ENCODE measurements at places on chromosomes 4 and X.

DNA sequence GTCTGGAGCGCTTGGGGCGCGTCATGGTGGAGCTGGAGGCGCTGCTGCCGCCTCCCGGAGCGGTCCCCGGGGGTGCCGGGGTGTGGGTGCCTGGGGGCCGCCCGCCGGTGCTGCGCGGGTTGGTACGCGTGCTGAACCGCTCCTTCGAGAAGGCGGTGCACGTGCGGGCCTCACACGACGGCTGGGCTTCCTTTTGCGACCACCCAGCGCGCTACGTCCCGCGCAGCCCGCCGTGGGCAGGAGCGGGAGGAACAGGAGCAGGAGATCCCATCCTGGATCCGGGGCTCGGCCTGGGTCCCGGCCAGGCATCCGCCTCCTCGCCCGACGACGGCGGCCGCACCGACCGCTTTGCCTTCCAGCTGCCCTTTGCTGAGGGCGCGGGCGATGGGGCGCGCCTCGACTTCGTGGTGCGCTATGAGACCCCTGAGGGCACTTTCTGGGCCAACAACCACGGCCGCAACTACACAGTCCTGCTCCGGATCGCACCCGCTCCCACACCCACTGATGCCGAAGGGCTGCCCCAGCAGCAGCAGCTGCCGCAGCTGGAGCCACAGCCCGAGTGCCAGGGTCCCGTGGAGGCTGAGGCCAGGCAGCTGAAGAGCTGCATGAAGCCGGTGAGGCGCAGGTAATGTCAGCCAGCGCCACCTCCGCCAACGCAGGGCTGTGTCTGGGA lies 792 bp downstream of the PPP1R3F start:
- no peak for DNase-seq

GRCh38 chrX:43962636-43963035 lies 10.6 kb downstream of the NDP start:
- no peak for DNase-seq

- no peak for DNase-seq
These were observed 349.4 kb downstream of the ARHGAP24 start for GRCh38 chr4:85824166-85824945.

GRCh38 chrX:154010330-154011087 lies 9.2 kb downstream of the IRAK1 start:
- DNase-seq: no peak

GRCh38 chr4:74621616-74622015 lies 172.7 kb downstream of the BTC start:
- no peak for DNase-seq

DNA sequence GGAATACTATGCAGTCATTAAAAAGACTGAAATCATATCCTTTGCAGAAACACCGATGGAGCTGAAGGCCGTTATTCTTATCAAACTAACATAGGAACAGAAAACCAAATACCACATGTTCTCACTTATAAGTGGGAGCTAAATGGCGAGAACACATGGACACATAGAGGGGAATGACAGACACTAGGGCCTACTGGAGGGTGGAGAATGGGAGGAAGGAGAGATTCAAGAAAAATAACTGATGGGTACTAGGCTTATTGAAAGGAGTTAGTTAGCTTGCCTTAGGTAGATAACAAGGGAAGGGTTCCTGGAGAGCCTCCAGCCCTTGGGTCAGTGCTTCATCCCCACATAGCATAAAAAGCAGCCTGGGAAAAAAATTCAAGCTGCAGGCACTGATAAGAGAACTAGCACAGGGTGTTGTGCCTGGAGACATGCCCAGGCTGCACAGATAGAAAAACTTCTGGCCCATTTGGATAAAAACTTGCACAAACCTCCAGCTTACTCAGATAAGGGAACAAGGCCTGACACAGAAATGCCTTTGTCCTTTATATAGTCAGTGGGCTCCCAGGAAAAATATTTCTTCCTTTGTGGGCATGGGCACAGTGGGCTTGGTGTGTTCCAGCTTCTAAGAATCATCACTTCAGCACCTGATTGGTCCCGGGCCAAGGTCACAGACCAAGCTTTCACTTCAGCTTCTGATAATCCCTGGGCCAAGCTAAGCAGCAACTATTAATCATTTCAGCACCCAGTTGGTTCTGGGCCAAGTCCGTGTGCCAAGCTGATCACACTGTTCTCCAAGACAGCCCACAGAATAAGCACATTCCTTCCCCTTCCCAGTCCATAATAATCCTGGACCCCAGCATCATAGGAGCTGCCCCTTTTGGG lies 23.1 kb upstream of the PWWP3B start:
- no peak for DNase-seq

GRCh38 chr4:7237873-7238272 lies 45.5 kb downstream of the SORCS2 start:
- DNase-seq: no peak

DNA sequence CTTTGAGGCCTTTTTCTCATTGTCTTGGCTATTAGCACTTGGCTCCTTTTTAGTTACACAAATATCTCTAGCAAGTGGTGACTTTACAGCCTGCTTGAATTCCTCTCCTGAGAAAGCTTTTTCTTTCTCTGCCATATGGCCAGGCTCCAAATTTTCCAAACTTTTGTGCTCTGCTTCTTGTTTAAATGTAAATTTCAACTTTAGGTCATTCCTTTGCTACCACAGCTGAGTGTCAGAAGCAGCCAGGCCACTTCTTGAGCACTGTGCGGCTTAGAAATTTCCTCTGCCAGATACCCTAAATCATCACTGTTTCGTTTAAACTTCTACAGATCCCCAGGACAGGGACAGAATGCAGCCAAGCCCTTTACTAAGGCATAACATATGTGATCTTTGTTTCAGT lies 222.4 kb downstream of the FBXO8 start:
- DNase-seq: no peak

- no peak for DNase-seq
These were observed 5.5 kb upstream of the HAUS3 start for GRCh38 chr4:2247128-2248043.

DNA sequence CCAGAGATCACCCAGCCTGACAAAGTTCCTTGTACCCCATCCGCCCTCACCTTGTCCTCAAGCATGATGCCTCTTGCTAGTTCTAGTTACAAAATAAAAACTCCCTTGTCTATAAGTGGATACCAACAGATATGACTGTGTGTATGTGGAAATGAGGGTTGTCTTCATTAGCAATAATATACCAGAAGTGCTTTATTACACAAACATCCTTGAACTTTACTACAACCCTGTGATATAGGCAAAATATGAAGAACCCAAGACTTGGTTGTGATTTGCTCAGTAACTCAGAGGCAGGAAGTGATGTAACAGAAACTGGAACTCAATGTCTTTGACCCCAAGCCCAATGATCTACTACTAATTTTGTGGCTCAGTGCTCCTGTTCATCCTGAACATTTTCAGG lies 97.6 kb downstream of the AKAP4 start:
- no peak for DNase-seq

DNA sequence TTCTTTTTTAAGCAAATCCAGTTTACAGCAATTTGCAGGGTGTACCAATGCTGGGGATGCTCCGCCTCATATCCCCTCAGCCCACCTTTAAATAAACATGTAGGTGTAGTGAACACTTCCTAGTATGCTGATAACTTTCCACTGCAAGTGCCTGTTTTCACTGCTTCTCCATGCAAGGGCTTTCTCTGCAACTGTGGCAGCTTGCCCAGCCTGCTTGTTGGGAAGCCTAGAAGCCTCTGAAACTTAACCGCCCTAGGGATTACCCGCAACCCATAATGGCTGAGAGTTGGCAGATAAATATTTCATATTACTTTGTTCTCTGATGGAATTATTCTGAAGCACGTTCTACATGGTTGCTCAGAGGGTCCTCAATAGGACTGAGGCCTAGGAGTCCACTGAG lies 253.7 kb upstream of the DDX53 start:
- DNase-seq: no peak

- no peak for DNase-seq
These were observed 1523.7 kb downstream of the ARAP2 start for GRCh38 chr4:34720571-34720970.

GRCh38 chr4:129614611-129615010 lies 518.7 kb downstream of the C4orf33 start:
- DNase-seq: no peak

GRCh38 chrX:100642290-100642689 lies 1.7 kb upstream of the SRPX2 start:
- DNase-seq: no peak

DNA sequence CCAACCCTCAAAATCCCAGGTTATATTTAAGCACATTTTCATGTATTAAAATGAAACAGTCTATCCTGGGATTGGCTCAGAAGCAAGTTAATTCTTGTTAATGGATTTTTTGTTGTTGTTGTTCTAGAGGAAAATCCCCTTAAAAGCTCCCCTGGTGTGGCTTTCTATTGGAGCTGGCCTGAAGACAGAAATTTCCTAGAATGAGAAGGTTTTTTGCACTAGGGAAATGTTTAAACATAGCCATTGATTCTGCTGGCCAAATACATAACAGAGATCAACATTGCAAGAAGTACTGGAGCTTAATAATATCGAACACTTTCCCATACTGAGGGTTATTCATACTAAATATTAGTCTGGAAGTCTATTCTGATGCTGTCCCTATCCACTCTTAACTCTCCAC lies 148.8 kb upstream of the PCDH18 start:
- DNase-seq: no peak

DNA sequence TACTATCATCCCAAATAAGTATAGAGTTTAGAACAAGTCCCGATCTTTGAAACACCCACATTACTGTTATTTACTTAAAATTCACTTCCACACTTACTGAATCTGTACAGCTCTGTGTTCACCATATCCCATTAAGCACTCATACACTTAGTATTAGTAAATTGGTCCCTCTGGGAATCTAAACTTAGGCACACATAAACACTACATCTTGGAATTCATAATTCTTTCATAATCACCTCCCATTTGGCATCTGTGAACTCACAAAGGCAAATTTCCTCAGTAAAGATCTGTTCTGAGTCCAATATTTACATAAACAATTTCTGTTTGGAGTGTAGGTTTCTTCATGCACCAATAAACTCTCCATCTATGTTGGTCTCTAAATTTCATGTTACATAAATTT lies 52.6 kb upstream of the PPARGC1A start:
- no peak for DNase-seq

DNA sequence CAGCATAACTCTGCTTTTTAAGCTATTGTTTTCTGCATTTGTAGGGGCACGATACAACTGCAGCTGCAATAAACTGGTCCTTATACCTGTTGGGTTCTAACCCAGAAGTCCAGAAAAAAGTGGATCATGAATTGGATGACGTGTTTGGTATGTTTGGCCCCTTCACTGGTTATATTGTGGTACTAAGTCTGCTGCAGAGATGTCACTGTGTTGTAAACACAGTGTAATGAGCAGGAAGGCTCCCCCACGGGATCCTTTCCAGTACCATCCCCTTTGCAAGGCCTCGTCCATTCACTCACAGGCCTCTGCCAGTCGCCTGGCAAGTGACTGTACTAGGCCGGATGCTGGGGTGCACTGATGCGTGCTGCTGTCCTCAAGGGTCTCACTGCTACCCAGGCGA lies 13.8 kb downstream of the CYP4V2 start:
- DNase-seq: no peak

GRCh38 chrX:127025013-127025412 lies 205.5 kb downstream of the PRR32 start:
- DNase-seq: no peak

DNA sequence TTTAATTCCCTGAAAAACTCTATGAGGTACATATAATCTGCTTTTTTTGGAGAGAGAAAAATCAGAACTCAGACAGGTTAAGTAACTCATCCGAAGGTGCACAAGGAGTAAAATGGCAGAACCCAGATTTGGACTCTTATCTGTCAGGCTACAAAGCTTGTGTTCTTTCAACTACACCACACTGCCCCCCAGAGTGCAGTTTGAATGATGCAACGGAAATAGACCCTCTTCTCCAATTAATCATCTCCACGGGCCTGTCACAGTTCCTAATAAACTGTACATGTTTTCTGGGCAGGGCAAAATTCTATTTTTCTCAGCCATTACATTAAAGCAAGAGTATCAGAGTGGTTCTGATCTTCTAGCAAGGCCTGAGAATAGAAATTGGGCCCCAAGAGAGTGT lies 35.3 kb upstream of the DCX start:
- no peak for DNase-seq

DNA sequence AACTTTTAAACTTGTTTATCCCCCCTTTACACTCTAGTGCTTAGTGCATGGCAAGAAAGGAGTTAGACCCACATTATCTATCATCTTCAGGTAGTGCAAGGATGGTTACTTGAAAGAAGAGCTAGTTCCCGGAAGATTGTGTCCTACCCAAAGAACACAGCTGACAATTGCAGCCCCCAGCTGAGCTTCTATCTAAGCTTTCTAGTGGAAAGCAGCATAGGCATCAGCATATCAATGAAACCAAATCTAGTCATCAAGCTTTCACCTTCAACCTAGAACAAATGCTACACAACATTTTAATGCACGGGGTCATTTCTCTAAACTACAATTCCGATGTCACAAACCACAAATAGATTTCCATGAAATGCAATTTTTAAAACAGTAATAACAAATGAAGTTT lies 88.9 kb upstream of the TFDP3 start:
- no peak for DNase-seq

DNA sequence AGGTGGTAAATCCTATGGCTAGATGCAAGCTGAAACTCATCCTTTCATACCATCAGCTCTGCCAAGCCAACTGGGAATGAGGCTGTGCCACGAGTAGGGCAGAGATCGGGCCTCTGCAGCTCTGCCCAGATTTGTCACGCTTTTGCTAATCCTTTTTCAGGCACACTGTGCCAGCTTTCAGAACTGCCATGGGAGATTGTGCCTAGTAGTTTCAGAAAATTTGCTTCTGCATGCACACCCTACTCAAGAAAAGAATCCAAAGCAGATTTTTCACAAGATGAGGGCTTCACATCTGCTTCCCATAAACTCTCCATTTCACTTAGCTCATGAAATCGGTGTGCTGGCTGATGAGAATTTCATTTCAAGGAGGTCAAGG lies 3.3 kb upstream of the ADH7 start:
- DNase-seq: no peak

GRCh38 chrX:44904542-44905115 lies 31.6 kb downstream of the KDM6A start:
- DNase-seq: no peak

DNA sequence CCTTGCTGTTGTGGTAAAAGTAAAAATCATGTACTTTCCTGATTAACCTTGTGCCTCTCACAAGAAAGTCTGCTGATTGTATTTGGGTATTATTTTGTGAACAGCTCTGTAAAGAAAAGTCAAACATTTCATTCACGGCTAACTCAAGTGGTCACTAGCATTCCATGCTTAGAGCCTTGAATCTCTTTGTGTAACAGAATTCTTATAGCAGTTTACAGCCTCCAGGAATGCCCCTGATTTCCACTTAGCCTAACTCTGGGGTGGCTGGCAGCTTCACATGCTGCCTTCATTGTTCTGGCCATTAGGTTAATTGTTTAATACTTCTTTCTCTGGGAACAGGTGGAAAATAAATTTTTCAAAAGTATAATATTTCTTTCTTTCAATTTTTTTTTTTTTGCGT lies 226.7 kb downstream of the RBMX2 start:
- no peak for DNase-seq

DNA sequence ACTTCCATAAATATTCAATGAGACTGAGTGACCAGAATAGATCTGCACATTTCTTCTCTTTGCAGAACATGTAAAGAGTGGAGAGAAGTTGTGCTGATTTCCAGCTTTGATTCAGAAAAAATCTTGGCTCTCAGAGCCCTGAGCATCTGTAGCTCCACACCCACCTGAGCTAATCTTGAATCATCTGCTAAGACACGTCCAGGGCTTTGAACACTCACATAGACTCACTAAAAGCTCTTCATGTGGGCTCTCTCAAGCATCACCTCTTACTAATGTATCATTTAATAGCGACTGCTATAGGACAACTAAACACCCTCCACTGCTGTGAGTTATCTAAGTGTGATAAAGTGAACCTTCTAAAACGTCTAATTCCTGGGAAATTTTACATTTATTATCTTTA lies 147.7 kb upstream of the GRIA3 start:
- no peak for DNase-seq
